Mesenteric fat pad (tissue), 1 donor: ENCODE measurements at places on chromosomes 6 and 20. TPM values are rescaled to one million over a fixed set of nuclear protein-coding genes. Genes with fewer than 3 reads are reported as not detected.

- no peak for DNase-seq
Observed at GRCh38 chr6:16205377-16206144, 32.8 kb upstream of the GMPR start.

DNA sequence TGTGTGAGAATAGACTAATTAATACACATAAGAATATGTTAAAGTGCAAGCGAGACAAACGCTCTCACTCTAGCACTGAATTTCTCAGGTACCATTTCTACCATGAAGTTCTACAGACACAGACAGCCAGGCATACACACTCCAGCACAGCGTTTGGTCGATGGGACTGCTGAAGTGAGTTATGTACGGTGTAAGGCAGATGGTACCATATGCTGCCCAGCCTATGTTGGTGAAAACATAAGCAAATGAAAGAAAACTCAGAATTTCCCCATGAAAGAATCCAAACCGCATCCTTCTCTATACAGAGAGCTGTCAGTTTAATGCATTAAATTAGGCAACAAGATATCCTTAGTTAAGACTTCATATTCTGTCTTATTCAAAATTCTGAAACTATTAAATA is 34.9 kb downstream of the AGPAT4 start:
- DNase-seq = no peak

Gene NOX3
- not detected for total RNA-seq

DNA sequence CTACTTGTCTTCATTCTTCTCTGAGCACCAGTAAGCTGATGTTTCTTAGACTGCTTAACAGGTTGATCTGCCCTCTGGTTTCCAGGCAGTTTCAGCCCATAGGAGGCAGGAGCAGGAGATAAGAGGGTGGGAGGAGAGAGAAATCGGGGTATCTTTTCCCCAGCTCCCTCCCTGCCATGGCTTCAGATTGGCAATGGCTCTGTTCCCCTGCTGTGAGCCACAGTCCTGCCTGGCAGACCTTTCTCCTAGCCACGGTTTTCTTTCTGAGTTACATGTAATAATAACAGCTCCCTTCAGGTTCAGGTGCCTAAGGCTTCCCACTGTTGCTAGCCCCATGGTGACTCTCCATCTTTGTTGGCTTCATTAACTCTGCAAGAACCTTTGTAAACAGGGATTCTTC is 115.3 kb downstream of the CD83 start:
- DNase-seq = no peak

Gene PRDM13
- total RNA-seq = not detected

DNA sequence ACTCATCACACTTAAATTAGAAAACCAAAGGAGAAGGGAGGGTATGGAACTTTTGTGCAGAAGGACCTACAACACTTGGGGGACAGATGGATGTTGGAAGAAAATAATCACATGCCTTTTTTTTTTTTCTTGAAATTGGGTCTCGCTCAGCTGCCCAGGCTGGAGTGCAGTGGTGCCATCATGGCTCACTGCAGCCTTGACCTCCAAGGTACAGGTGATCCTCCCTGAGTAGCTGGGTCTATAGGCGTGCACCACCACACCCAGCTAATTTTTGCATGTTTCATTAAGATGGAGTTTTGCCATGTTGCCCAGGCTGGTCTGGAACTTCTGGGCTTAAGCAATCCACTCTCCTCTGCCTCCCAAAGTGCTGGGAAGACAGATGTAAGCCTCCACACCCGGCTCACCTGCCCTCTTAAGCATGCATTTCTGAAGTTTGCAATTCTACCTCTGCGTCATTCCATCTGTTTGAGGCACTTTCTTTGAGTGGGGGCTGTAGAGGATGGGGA is 370.8 kb upstream of the JARID2 start:
- DNase-seq = no peak

Gene SNAP25
- 0.29 TPM for total RNA-seq

Gene TSPO2
- total RNA-seq = not detected
